Spinal cord (tissue), 10 donors: ENCODE measurements at places on chromosomes 11 and 22. TPM values are rescaled to one million over a fixed set of nuclear protein-coding genes. Genes with fewer than 3 reads are reported as not detected.

Gene FOXR1
- polyA plus RNA-seq: 0.67 TPM

Gene GALNT18
- 10.0 TPM for polyA plus RNA-seq

DNA sequence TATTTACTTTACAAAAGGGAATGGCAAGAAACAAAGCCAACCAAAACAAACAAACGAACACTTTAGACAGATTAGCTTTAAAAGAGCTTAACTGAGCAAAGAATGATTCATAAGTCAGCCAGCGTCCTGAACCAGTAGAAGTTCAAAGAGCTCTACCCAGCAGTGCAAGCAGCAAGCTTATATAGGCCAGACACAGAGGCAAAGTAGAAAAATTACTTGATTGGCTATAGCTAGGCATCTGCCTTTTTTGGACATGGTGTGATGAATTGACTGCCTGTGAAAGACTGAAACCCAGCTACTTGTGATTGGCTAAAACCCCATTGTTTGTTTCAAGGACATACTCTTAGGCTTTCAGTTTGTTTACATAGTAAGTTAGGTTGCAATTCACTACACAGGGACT, 2120.0 kb upstream of the RAG2 start:
- no peak for DNase-seq

Gene ZNF214
- 5.8 TPM for polyA plus RNA-seq

- DNase-seq: no peak
These were observed 66.2 kb downstream of the THAP12 start for GRCh38 chr11:76314741-76315090.

Gene PAX6
- 44.1 TPM for polyA plus RNA-seq

Gene VWCE
- polyA plus RNA-seq: 10.7 TPM

GRCh38 chr11:4704054-4704789, at the start of gene MMP26:
TSS of gene MMP26 (plus strand) at chr11:4704784.
- DNase-seq: no peak

Gene OR8G1
- not detected for polyA plus RNA-seq

- no peak for DNase-seq
These were observed 62.2 kb upstream of the ADA2 start for GRCh38 chr22:17281440-17281841.

DNA sequence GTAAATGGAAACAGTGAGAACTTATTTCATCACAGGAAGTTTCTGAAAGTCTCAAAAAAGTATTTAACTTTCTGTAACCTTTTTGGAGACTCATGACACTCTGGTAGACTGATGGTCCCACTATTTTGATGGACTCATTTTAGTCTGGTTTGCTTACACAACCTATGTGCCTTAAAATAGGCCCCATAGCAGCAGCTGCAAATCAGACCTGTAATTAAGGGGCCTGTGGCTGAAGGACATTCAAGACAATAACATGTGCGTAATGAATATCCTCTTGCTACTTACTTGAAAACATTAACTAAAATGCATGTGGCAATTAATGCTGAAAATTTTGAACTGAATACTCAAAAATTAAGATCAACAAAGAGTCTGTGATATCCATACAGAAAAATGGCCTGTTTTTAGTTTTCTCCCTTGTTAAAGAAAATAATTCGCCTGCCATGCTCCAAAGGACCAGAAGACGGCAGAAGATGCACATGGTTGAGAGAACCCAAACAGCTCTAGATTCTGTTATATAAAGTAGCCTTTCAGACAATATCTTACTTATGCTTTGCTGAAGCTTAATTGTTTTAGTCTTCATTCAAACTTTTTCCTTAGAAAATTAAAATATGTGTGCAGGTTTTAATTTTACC, 568.5 kb downstream of the KCNA4 start:
- peak; percentile 7 for DNase-seq

- peak; percentile 80 for DNase-seq
These were observed at the start of gene GRIK4 for GRCh38 chr11:120511116-120511819. TSS of gene GRIK4 (plus strand) at chr11:120511748. CDS start at chr11:120660319, 148,571 bp downstream.

DNA sequence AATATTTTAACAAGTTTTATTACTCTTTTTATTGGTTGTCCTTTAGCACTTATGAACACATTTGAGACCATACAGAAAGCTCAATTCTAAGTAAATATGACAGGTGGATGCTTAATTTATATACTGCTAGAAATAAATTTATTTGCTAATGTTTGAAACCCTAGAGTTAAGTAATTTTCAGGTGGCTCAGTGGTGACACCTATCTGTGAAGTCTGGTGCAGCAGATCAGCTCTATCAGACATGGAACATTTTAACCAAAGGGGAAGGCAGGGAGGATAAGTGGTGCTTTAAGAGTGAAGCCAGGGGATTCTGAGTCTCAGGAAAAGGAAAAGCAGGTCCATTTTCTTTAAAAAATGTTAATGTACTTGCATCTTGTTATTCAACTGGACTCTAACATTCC, 175.8 kb downstream of the DSCAML1 start:
- no peak for DNase-seq

DNA sequence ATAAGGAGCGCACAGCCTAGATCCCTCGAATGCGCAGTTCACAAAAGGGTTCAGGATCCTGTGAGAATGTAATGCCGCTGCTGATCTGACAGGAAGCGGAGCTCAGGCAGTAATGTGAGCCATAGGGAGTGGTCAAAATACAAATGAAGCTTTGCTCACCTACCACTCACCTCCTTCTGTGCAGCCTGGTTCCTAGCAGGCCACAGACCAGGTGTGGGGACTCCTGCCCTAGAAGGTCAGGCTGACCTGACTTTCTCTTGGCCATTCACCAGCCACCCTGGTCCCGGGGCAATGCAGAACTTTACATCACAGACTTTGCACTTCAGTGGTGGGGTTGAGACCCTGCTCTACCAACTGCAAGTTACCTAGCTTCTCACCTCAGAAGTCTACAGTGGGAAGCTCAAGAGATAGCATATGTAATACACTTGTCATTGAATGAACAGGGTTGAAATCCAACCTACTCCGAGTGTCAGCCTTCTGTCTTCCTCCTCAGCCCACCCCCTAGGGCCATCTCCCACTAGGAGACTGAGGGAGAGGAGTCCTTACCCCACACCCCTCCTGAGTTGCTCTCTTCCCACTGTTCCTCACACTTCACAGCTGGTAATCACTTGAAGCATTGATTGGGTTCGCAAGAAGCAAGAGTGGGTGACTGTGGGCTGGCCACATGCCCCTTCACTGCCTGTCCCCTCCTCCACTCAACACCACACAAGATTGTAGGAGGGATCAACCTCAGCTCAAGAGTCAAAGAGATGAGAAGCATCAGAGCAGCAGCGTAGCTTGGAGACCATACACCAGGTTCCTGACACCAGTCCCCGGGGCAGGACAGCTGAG, 2.0 kb upstream of the KCNJ1 start:
- DNase-seq: no peak

Gene LGALS12
- not detected for polyA plus RNA-seq

- no peak for DNase-seq
These were observed 1252.0 kb downstream of the LRRC4C start for GRCh38 chr11:40207416-40207815.

DNA sequence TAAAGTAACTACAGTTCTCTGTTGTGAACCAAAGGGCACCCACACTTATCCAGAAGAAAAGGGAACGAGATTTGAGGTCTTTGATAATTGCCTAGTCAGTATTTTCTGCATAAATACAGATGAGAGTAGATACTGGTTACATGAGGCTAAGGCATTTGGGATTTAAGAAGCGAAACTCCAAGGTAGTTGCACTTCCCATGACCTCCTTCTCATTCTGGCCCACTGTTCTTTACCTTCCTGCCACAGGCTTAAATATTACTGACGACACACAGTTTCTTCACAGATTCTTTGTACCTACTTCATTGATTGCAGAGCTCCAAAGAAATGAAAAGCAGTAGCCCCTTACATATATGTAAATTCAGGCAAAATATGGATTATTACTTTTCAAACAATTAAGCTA, 915.3 kb downstream of the LRRC4C start:
- DNase-seq: no peak

DNA sequence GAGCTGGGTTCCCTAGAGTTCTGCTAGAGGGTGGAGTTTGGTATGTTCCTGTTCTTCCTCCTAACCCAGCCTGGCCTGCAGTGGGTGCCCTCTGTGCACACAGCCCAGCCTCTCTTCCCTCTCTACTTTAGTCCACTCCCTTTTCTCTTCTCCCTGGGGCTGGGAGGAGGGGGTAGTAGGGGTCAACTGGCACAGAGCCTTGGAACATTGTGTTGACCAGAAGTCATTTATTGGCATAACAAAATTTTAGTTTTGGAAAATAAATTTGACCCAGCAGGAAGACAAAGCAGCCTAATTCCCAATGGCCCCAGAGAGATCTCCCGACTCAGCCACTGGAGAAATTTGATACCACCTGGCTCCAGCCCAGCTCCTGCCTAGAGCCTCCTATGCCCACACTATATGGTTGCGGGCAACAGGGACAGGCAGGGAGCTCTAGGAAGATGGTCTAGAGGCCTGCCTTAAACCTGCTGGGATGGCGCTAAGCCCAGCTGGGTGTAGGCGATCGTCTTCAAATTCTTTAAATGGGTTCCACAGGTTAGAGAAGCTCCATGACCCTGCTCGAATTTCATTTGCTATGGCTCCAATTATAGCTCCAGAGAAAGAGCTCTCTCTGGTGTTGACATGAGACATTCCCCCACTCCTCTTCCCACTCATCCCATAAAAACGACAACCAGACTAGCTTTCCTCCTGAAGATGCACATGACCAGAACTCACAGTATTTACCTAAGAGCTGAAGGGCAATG, 9.9 kb downstream of the PCSK7 start:
- no peak for DNase-seq

Gene PRODH
- polyA plus RNA-seq: 39.5 TPM

Gene GDPD4
- polyA plus RNA-seq: 0.44 TPM

DNA sequence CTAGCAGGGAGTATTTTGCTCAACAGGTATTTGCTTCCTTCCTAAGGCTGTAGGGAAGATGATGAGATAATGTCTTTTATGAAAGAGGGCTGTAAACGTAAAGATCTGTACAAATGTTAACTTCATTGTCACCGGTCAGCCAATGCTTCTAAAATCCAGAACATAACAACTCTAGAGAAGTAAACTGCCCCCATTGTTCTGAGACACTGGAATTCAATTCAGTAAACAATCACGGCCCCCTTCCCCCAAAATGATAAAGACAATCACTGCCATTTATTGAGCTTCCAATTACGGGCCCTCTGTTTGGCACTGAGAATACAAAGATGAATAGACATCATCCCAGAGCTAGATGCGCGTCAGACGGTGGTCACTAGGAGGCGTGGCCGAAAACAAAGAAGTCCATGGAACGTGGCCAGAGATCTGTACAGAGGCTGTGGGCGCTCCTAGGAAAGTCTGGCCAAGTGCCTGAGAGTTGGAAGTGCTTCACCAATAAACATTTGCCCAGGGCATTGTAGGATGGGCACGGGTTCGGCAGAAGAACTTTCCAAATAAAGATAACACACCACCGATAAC, 576 bp downstream of the TMEM258 start:
- DNase-seq: peak; percentile 94

DNA sequence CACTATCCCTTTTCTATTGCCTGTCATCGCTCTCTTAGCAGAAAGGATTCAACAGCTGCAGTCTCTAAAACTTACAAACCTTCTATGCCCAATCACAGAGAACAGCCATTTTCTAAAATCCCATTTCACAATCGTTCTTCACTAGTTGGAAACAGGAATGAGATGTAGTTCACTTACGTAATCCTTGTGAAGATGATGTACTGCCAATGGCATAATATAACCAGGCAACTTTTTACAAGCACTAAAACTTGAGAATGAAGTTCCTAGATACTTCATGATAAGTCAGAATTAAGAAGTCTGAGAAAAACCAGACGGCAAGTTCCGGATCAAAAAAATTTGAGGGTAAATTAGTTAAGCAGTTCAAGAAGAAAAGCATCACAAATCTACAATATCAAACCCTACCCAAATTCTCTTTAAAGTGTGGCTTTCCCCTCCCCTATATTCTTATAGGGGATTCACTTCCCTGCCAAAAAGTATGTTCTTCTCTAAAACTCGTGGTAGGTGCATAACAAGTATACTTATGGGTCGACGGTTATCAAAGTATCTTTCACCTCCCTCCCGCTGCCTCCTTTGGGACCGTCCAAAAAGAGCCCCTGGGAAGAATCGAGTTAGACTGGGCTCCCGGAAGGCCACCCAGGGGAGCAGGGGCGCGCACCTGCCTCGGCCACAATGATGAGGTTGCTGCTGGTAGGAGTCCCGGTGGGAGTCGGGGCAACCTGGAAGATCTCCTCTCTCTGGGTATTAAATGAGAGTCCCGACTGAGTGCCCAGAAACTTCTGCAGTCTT, 666 bp downstream of the MSANTD4 start:
- DNase-seq: no peak

DNA sequence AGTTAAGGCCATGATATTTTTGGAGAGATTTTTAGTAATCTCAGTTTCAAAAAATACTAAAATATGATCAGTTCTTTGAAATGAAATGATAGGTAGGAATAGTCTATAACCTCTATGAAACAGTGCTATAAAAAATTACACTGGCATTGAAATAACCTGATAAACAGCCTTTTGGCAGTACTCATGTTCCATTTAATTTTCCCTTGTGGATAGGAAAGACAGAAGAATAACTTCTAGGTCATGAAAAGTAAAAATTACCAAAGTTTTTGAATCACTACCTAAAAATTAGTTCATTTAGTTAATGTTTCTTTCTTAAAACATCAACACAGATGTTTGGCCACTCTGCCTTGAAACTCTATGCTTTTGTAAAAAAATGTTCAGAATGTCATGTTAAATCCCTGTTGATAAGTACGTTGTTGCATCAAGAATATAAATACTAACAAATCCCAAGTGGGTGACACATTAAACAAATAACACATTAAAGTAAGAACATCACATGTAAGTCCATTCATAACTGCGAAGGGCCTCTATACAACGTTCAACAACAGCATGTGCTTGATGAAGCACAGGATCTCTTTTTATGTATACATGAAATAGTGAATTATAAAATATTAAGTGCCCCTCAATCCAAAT, 290.2 kb downstream of the SWAP70 start:
- DNase-seq: no peak

Gene RAB39A
- polyA plus RNA-seq: 7.3 TPM

DNA sequence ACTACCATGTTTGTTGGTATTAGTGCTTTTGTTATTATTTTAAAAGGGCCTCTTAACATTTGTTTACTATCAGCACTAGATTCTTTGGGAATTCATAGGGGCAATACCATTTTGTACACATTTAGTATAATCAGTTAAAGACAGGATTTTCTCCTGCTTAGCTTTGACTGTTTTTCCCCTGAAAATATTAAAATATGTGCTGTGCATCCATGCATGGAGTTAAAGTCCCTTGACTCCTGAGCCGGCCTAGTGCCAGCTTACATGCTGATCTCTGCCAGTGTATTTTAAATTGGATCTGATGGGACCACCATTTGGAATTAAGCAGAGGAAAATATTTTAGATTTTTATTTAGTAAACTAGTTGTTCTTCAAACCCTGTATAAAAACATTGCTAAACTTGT, 161.4 kb downstream of the METTL15 start:
- DNase-seq: no peak

DNA sequence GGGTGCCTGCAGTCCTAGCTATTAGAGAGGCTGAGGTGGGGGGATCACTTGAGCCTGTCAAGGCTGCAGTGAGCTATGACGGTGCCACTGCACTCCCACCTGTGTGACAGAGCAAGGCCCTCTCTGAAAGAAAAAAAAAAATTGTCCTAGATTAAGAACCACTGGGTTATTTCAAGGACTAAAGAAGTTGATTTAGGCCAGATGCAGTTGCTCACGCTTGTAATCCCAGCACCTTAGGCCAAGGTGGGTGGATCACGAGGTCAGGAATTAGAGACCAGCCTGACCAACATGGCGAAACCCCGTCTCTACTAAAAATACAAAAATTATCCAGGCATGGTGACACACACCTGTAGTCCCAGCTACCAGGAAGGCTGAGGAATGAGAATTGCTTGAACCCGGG, 129.0 kb downstream of the MRTFA start:
- no peak for DNase-seq

- no peak for DNase-seq
These were observed 18.6 kb downstream of the TBC1D10A start for GRCh38 chr22:30308093-30308492.

Gene IGLL1
- polyA plus RNA-seq: not detected

GRCh38 chr22:42792909-42793847, 63.9 kb downstream of the ARFGAP3 start:
- DNase-seq: no peak
